ENCODE measurements at places on chromosomes 13 and 19. TPM values are rescaled to one million over a fixed set of nuclear protein-coding genes. Genes with fewer than 3 reads are reported as not detected.

Gene CCDC8
- total RNA-seq = 6.3 TPM

GRCh38 chr19:36377541-36378178 is 1.3 kb downstream of the ZFP14 start:
- DNase-seq = no peak
- H3K4me3 ChIP-seq = peak overlapping the region; percentile 98
- peaks cover 4% of the 10 kb centered on the region for H3K27me3 ChIP-seq
- peaks cover 11% of the 10 kb centered on the region for H3K4me1 ChIP-seq

GRCh38 chr19:14347999-14348889 is 33.0 kb upstream of the ADGRE5 start:
- H3K4me3 ChIP-seq = peak overlapping the region; percentile 46
- peaks cover 5% of the 10 kb centered on the region for H3K27me3 ChIP-seq
- no peaks in the 10 kb centered on the region for H3K4me1 ChIP-seq
- DNase-seq = peak; percentile 79

- no peak overlapping the region for H3K27ac ChIP-seq
- H3K4me3 ChIP-seq = no peak overlapping the region
- H3K4me1 ChIP-seq = no peaks in the 10 kb centered on the region
- no peak for DNase-seq
- H3K36me3 ChIP-seq = peaks cover 4% of the 10 kb centered on the region
Observed at GRCh38 chr19:9808855-9809824, 9.7 kb downstream of the FBXL12 start.

Gene KISS1R
- total RNA-seq = not detected

Gene NCAN
- 186 TPM for total RNA-seq

Gene EHD2
- total RNA-seq = 7.6 TPM

DNA sequence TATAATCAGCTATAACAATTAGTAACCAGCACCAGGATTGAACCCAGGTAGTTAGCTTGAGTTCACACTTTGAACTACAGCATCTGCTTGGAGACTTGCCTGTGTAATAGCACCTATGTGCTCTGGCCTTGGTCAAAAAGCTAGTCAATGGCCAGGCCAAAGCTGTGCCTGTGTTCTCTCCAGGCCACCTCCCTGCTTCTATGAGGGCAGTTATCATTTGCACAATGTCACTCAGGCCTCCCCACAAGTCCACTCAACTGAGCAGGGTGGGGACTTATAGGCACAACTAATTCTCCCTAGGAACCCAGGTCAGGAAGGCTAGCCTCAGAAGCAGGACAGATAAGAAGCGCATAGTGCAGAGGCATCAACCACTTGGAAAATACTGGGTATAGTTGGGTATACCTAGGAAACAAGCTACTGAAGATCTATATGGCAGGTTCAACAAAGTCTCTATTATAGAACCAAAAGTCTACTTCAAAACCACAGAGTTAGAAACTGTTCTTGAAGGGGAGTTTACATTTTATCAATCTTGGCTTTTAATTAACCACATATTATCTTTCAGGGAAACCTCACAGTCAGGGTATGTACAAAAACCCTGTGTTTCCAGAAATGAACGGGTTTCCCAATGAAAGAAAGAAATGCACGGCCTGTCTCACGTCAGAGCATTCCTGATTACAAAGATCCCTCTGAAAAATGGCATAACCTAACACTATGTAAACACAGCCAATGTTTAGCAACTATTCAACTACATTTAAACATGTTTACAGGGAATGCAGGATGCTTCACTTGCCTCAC is 140.9 kb downstream of the ABCC4 start:
- H3K27me3 ChIP-seq = no peaks in the 10 kb centered on the region
- H3K27ac ChIP-seq = no peak overlapping the region
- DNase-seq = no peak
- H3K4me1 ChIP-seq = no peaks in the 10 kb centered on the region
- H3K4me3 ChIP-seq = no peak overlapping the region

- peaks cover 19% of the 10 kb centered on the region for H3K36me3 ChIP-seq
- H3K27ac ChIP-seq = no peak overlapping the region
- H3K4me3 ChIP-seq = no peak overlapping the region
- no peaks in the 10 kb centered on the region for H3K27me3 ChIP-seq
- DNase-seq = no peak
Observed at GRCh38 chr13:112370311-112370710, 5.8 kb upstream of the SPACA7 start.

Gene CYP4F8
- not detected for total RNA-seq

Gene CERS1
- total RNA-seq = 15.3 TPM

GRCh38 chr13:30422054-30422839 is at the start of gene UBE2L5:
Gene UBE2L5 (plus strand): TSS chr13:30422493. CDS start chr13:30427991, 5,498 bp downstream.
- peaks cover 10% of the 10 kb centered on the region for H3K27me3 ChIP-seq
- DNase-seq = peak; percentile 87
- peaks cover 12% of the 10 kb centered on the region for H3K4me1 ChIP-seq
- H3K4me3 ChIP-seq = peak within 1 kb of the TSS; percentile 98
- peak within 1 kb of the TSS; percentile 95 for H3K27ac ChIP-seq
- no peaks in the 10 kb centered on the region for H3K36me3 ChIP-seq

Gene FARSA
- total RNA-seq = 71.6 TPM

DNA sequence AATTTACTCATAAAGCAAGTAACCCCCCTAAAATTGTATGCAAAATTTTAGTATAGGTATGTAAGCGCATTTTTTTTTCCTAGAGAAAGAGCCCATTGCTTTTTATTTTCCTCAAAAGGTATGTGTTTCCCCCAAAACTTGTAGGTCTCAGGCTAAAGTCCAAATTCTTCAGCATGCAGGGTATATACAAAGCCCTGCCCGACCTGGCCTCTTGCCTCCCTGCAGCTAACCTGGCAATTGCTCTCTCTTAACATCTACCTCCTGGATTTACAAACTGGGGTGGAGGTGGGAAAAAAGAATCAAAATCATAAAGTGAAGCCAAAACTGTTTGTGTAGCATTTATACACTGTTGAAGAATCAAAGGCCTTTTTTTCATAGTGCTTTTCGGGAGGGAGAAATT is 107.8 kb downstream of the KCNRG start:
- peaks cover 11% of the 10 kb centered on the region for H3K27me3 ChIP-seq
- no peaks in the 10 kb centered on the region for H3K36me3 ChIP-seq
- peak overlapping the region; percentile 93 for H3K4me3 ChIP-seq
- peaks cover 29% of the 10 kb centered on the region for H3K4me1 ChIP-seq
- peak overlapping the region; percentile 89 for H3K27ac ChIP-seq

- peaks cover 22% of the 10 kb centered on the region for H3K4me1 ChIP-seq
- H3K27me3 ChIP-seq = no peaks in the 10 kb centered on the region
- H3K36me3 ChIP-seq = no peaks in the 10 kb centered on the region
- H3K27ac ChIP-seq = no peak overlapping the region
- no peak for DNase-seq
Observed at GRCh38 chr13:108350579-108350978, 81.1 kb downstream of the TNFSF13B start.

DNA sequence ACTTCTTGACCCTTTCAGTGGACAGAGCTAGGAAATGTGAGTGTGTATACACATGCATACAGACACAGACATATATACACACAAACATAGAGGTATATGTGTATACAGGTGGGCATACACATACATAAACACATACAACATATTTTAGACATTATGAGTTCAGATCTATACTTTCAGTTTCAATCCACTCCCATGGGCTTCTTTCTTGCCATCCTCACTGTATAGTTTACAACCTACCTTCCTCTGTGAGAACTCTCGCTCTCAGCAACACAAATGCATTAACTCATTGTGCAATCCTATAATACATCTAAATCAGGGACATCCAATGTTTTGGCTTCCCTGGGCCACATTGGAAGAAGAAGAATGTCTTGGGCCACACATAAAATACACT is 21.2 kb upstream of the SCEL start:
- H3K27ac ChIP-seq = no peak overlapping the region
- H3K4me3 ChIP-seq = no peak overlapping the region
- no peaks in the 10 kb centered on the region for H3K36me3 ChIP-seq
- no peaks in the 10 kb centered on the region for H3K4me1 ChIP-seq
- no peaks in the 10 kb centered on the region for H3K27me3 ChIP-seq

Gene NLRP5
- not detected for total RNA-seq

- no peak for DNase-seq
- H3K4me3 ChIP-seq = no peak overlapping the region
- peaks cover 2% of the 10 kb centered on the region for H3K27me3 ChIP-seq
- peaks cover 5% of the 10 kb centered on the region for H3K36me3 ChIP-seq
Observed at GRCh38 chr19:40357640-40358039, 9.1 kb downstream of the PLD3 start.

DNA sequence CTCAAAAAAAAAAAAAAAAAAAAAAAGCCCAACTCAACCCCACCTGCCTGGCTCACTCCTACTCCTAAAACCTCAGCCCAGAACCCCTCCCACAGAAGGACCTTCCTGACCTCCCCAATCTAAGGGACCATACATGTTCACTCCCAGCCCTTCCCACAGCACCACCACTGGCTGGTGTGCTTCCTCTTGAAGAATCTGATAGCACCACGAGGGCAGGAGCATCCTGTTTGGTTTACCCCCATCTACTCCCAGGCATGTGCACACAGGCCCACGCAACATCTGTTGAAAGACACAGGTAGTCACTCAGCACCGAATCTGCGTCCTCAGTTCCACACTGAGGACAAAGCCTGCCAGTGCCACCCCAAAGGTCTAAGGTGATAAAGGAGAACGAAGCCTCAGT is 8.2 kb downstream of the LATS2 start:
- no peaks in the 10 kb centered on the region for H3K36me3 ChIP-seq
- no peaks in the 10 kb centered on the region for H3K4me1 ChIP-seq
- H3K27ac ChIP-seq = no peak overlapping the region
- H3K27me3 ChIP-seq = no peaks in the 10 kb centered on the region

Gene CEACAM20
- not detected for total RNA-seq

Gene RUBCNL
- total RNA-seq = 1.9 TPM

DNA sequence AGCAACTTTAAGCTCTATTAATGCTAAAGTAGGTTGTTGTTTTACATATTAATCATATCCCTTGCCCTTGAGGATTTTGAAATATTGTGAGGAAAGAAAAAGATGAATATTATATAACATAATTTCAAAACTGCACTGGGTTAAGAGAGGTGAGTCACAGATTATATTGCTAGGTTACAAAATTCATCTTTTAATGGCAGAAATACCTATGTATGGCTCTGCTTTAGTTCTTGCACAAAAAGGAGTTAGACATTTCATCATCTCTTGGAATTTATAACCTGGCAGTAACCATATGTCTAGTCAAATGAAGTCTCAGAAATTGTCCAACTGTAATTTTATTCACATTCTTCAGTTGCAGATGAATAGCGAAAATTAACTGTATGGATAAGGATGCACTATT is 2041.1 kb downstream of the OLFM4 start:
- no peak overlapping the region for H3K4me3 ChIP-seq
- H3K36me3 ChIP-seq = no peaks in the 10 kb centered on the region
- H3K27me3 ChIP-seq = no peaks in the 10 kb centered on the region
- no peak overlapping the region for H3K27ac ChIP-seq
- DNase-seq = no peak
- H3K4me1 ChIP-seq = no peaks in the 10 kb centered on the region

DNA sequence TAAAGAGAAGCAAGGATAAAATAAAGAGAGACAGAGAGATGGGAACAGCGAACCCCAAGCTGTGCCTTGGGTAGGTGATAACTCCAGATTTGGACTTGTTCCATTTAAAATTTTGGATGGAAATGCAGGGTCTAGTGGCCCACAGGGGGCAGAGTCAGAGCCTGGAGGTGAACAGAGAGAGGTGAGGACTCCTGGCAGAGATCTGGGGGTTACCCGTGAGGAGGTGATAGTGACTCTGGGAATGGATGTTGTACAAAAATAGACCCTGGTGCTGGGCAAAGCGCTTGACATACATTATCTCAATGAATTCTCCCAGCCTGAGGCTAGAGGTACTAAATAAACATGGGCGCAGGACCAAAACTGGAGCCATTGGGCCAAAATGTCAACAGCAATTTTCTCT is 14.3 kb upstream of the DHRS12 start:
- no peaks in the 10 kb centered on the region for H3K36me3 ChIP-seq
- no peak overlapping the region for H3K27ac ChIP-seq
- H3K4me1 ChIP-seq = peaks cover 36% of the 10 kb centered on the region
- peaks cover 9% of the 10 kb centered on the region for H3K27me3 ChIP-seq

DNA sequence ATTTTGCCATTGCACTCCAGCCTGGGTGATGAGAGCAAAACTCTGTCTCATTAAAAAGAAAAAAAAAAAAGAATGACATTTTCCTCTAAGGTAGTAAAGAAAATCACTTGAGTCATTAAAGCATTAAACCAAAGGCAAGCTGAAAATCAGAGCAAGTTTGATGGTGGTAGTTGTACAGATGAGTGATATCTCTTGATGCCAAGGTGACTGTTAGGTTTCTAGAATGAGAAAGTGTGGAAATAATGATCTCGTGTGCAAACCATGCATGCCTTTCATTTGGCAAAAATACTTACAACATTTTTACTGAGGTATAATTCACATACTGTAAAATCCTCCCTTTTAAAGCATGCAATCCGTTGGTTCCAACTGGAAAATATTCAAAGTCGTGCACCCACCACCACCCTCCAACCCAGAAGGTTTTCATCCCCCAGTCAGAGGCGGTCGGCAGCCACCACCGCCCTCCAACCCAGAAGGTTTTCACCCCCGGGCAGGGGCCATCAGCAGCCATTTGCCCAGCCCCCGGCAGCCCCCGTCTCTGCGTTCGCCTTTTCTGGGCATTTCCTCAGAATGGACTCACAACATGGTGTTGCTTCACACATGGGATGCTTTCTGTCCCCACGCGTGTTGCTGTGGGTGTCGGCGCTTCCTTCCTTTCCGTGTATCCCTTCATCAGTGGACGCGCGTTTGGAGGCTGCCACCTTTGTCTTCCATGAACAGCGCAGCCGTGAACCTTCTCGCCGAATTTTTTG is 90.2 kb downstream of the ATP11A start:
- H3K27me3 ChIP-seq = peaks cover 6% of the 10 kb centered on the region
- no peak overlapping the region for H3K4me3 ChIP-seq
- DNase-seq = no peak
- H3K27ac ChIP-seq = no peak overlapping the region
- H3K36me3 ChIP-seq = no peaks in the 10 kb centered on the region

DNA sequence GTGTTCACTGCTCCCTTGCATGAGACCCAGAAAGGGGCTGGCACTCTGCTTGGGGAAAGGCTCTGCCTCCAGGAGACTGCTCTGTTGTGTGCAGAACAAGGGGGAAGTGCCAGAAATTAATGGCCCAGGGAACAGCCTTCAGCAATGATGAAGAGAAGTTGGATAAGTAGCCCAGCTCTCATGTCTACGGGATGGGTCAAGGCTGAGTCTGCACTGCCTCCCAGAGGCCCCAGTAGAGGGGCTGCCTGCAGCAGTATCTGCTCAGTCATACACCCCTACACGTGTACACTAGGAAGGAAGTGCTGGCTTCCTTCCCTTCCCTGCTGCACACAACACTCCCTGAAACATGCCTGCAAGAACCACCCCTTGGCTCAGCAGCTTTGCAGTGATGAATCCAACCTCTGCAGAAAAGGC is 54.6 kb upstream of the URI1 start:
- H3K4me3 ChIP-seq = no peak overlapping the region
- no peaks in the 10 kb centered on the region for H3K4me1 ChIP-seq
- DNase-seq = no peak
- H3K36me3 ChIP-seq = no peaks in the 10 kb centered on the region

DNA sequence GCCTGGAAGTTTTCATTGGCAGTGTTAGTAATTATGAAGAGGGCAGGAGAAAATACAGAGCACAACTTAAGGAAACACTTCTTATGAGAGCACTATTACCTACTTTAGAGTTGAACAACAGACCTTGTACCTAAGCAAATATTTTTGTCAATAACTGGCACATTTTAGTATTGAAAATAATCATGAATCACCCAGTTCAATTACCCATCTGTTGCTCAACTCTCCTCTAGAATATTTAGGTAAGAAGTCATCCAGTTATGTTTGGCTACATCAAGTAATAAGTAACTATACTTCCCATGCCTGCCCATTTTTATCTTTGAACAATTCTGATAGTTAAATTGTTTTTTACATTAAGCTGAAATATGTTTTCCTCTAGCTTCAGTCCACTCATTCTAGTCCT is 893.4 kb downstream of the DIAPH3 start:
- H3K4me1 ChIP-seq = no peaks in the 10 kb centered on the region
- peaks cover 2% of the 10 kb centered on the region for H3K27me3 ChIP-seq
- no peak overlapping the region for H3K4me3 ChIP-seq
- no peaks in the 10 kb centered on the region for H3K36me3 ChIP-seq
- no peak for DNase-seq
- H3K27ac ChIP-seq = no peak overlapping the region

Gene FFAR1
- total RNA-seq = not detected
